ENCODE measurements at places on chromosomes 5 and 9. TPM values are rescaled to one million over a fixed set of nuclear protein-coding genes. Genes with fewer than 3 reads are reported as not detected.

DNA sequence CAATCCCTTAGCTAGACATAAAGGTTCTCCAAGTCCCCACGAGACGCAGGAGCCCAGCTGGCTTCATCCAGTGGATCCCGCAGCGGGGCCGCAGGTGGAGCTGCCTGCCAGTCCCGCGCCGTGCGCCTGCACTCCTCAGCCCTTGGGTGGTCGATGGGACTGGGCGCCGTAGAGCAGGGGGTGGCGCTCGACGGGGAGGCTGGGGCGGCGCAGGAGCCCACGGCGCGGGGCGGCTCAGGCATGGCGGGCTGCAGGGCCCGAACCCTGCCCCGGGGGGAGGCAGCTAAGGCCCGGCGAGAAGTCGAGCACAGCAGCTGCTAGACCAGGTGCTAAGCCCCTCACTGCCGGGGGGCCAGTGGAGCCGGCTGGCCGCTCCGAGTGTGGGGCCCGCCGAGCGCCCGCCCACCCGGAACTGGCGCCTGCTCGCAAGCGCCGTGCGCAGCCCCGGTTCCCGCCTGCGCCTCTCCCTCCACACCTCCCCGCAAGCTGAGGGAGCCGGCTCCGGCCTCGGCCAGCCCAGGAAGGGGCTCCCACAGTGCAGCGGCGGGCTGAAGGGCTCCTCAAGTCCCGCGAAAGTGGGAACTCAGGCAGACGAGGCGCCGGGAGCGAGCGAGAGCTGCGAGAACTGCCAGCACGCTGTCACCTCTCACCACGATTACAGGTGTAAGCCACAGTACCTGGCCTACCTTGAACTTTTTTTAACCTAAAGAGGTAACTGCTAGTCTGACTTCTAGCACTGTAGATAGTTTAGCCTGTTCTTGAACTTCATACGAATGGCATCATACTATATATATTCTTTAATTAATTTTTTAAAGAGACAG lies 35.5 kb downstream of the PTGS1 start:
- no peak for DNase-seq

- no peak for DNase-seq
Observed at GRCh38 chr5:57658018-57658417, 175.4 kb upstream of the ACTBL2 start.

GRCh38 chr5:10576790-10577189 lies 12.9 kb downstream of the ANKRD33B start:
- DNase-seq, result no peak

- no peak for DNase-seq
Observed at GRCh38 chr5:175872287-175873087, 1.1 kb downstream of the CPLX2 start.

- DNase-seq, result no peak
Observed at GRCh38 chr9:28212979-28213378, 639.7 kb upstream of the C9orf72 start.

DNA sequence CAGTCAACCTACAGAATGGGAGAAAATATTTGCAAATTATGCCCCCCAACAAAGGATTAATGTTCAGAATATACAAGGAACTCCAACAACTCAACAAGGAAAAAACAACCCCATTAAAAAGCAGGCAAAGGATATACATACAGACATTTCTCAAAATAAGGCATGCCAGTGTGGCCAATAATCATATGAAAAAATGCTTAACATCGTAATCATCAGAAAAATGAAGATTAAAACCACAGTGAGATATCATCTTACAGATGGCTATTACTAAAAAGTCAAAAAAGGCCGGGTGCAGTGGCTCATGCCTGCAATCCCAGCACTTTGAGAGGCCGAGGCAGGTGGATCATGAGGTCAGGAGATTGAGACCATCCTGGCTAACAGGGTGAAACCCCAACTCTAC lies 103.2 kb downstream of the KLHL3 start:
- DNase-seq, result no peak

The CARD6 gene
- 12.3 TPM for total RNA-seq

Measured in vagina (tissue), 2 donors.